GM12865 (cell line): ENCODE measurements at places on chromosomes 6 and 20.

GRCh38 chr6:134624781-134625180 lies 306.9 kb upstream of the SGK1 start:
- DNase-seq, result no peak

- no peak for DNase-seq
Measured at GRCh38 chr20:2729791-2730190, 37.2 kb downstream of the EBF4 start.

DNA sequence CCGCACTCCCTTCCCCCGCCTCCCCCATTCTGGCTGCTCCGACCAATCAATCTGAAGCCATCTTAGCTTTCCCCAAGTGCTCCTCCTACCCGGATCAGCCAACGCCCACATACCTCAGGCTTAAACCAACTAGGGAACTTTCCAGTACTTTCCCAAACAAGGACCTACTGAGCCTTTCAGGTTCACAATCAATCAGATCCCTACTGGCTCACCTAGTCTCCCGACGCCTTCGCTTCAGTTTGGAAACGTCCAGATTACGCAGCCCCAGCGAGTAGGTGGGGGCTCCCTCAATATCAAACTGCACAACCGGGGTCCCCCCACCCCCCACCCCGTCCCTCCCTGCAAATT lies 432 bp downstream of the HSPA1L start:
- peak; percentile 89 for DNase-seq

DNA sequence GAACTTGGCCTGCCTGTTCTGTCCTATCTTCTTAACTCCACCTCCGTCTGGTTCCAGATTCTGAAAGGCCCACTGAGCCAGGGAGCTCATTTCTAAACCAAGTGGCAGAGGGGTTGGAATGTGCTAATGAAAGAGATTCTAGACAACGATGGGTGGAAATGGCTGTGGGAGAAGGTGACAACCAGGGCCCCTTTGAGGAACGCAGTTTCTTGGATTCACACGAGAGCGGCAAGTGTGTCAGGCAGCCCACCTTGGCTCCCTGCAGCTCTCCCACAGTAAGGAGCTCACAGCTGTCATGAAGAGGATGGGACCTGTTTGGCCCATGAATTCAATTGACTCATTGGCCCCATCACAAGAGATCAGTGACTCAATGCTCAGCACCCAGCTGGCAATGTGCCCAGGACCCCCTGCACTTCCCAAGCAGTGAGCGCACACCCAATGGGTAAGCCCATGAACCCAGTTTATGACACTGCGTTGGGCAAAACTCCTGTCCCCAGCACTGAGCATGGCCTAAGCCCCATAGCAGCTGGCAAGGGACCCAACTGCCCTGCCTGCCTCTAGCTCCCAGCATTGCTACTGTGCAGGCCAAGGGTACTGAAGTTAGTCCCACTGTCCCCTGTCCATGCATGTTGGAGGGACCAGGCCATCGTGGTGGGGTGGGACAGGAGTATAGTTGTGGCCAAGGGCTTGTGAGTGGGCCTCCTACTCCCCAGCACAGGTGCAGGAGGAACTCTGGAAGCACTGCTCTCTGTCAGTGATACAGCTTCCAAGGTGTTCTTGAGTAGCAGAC lies 16.4 kb downstream of the MRPS18A start:
- DNase-seq, result no peak

DNA sequence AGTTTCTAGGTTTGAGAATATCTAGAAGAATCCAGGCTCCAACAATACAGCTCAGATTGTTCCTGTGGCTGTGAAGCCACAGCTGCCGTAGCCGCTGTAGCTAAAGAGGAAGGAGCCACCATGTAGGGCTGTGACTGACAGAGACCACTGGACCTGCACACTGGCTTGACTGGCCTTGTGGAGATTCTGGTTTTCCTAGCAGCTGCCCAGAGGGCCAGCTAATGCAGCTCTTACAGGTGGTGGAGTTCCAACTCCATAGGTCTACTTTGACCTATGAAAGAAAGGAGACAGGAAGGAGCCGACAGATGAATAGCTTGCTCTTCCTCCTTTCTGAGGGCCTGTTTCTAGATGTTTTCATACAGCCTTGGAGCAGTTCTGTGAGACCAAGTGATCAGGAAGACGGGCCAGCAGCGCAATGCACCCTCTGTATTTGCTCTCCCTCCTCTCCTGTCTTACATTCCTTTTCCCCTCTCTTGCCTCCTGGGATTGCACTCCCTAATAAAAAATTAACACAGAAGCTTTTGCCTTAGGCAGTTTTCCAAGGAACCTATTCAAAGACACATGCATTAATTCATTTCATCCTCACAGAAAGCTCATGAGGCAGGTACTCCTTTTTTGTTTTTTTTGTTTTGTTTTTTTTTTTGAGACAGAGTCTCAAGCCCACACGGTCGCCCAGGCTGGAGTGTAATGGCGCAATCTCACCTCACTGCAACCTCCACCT lies 51.8 kb upstream of the MYB start:
- peak; percentile 30 for DNase-seq
